T-cell (primary cell): ENCODE measurements at places on chromosomes 5 and 9.

GRCh38 chr5:148352696-148353095, 17.3 kb downstream of the SPINK9 start:
- DNase-seq: no peak

DNA sequence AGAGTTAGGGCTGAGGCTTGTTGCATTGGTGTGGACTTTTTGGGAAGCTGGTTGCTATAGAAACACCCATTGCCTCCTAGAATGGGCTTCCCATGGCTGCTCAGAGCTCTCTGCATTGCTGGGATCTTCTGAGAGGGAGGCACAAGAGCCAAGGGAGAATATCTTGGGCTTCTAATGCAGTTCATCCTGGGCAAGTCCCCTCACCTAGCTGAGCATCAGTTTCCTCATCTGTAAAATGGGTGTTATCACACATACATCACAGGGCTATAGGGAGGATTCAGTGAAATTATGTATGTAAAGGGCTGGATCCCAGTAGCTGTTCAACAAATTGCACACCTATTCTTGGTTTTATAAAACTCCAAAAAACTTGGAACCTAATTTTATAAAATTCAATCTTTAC, 106.1 kb upstream of the ALDH1B1 start:
- no peak for DNase-seq

- DNase-seq: peak; percentile 37
These were observed 27.1 kb upstream of the MYORG start for GRCh38 chr9:34403554-34404380.

GRCh38 chr5:111755942-111756381, 1.0 kb downstream of the NREP start:
- no peak for DNase-seq

DNA sequence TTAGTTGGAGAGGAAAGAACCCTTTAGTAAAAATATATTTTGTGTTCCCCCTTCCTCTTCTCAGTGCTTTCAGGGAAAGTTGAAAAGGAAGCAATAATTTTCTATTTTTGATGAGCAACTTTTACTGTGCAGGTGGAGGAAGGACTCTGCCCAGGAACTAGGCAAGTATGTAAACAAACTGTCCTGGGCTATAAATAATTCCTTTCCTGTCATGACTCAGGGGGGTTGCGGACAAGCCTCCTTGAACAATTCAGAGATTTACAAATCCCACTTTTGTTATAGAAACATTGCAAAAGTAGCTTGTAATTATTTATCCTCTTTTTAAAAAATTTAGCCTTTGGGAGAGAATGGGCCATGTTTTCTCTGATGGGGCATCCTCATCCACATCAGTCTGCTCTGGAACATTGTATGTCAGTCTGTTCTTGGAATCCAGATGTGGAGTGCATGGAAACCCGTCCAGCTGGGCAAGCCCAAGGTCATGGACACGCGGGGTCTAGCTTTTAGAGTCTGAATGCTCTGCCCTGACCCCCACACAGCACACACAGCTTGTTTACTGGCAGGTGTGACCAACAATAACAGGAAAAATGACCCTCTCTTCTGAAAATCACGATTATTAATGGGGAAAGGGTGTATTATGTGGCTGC, 127.6 kb downstream of the GADD45G start:
- DNase-seq: no peak

DNA sequence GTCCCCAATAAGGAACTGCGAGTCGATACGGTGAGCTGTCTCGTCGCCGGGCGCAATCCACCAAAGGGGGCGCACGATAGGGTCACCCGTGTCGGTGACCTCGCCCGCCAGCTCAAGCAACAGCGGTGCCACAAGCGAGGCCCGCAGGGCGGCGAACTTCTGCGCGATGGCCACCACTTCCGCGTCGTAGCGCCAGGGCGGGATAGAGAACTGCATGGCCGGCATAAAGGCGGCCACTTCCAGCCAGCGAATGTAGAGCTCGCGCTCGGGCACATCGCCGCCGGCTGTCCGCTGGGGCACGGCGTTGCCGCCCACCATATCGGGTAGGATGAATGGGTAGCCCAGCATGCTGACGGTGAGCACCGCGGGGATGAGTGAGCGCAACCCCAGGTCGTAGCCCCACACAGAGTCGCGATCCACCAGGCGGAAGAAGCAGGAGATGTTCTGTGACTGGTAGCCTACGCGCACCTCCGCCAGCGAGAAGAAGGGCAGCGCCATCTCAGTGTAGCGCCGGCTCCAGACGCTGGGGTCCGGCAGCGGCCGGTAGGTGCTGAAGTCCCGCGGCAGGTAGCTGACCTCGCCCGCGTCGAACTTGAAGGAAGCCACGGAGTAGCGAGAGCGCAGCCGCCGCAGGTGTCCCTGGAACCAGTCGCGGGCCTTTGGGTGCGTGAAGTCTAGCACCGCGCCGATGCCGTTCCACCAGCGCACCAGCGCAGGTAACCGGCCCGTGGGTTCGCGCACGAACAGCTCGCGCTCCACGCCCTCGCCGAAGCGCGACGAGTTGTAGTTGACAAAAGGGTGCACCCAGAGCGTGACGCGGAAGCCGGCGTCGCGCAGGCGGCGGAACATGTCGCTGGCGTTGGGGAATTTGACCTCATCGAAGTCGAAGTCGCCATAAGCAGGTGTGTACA, 5.5 kb downstream of the MYORG start:
- no peak for DNase-seq

DNA sequence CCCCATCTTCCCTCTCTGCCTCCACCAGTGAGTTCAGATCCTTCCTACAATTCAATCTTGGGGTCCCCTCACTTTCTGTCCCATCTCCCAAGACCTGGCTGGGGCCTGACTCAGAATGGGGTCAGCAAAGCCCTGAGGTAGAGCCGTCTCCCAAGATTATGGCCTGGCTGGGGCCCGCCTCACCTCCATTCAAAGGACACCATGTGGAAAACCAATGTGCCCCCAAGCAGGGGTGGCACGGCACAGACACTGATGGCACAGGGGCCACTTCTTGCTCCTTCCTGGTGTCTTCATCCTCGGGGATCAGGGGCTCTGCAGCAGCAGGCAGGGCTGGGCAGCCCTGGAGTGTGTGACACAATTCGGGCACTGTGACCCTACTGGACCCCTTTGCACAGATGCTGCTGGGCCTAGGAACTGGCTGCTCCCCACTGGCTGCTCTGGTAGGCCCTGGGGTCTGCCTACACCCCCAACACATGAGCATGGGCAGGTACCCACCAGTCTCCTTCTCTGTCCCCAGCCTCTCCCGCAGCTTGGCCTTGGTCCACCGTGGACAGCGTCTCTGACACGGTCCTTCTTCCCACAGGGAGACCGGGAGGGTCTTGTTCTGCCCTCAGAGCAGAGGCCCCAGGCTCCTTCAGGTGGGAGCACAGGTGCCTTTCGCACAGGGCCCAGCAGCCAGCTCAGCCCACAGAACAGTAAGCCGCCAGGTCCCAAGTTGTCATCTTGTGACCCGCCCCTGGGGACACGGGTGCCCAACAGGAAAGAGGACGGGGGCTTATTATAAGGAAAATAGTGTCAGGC, 89.5 kb downstream of the ADAMTS2 start:
- DNase-seq: no peak

GRCh38 chr9:102225841-102226441, 487.5 kb upstream of the GRIN3A start:
- DNase-seq: no peak

DNA sequence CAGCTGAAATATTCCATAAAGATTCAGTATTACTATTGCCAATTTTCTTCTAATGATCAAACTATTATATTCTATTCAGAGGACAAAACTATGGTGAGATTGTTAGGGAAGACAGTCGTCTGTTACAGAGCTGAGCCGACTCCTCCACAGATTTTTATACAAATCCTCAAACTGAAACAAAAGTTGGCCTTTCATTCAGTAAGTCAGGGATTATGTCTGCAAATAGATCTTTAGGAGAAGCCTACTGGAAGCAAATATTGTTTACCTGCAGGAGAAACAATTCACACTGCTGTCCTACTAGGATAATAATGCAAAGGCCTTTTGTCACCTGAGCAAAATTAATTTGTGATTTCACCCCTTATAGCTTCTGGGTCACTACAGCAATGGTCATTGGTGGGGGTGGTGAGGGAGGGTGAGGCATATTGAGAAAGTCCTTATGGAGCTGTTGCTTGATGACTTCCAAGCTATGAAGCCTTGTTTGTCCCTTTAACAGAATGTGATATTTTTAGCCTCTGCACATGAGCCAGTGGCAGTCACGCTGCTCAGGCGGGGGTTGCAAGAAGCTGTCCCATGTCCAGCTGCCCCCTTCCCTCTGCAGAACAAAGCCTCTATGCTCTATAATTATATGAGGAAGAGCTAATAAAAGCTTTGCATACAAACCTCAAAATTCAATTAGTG, 200.5 kb upstream of the KLF9 start:
- no peak for DNase-seq

DNA sequence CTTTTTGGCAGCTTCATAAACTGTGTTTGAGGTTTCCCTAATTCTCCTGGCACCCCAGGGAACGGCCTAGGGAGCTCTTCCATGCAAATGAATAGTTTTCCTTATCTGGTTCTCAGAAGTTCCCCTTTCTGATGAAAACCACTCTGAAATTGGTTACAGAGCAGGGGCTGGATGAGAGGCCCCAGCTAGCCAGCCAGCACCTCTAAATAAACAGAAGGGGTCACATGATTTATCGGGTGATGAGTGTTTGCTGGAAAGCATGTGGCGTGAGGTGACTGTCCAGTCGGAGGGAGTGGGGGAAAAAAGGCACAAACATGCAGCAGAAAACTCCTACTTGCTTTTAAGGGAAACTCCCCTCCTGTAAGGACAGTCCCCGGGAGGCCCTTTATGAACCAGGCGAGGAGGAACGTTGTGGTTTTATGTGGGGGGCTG, 261.2 kb upstream of the ANKRD55 start:
- no peak for DNase-seq

DNA sequence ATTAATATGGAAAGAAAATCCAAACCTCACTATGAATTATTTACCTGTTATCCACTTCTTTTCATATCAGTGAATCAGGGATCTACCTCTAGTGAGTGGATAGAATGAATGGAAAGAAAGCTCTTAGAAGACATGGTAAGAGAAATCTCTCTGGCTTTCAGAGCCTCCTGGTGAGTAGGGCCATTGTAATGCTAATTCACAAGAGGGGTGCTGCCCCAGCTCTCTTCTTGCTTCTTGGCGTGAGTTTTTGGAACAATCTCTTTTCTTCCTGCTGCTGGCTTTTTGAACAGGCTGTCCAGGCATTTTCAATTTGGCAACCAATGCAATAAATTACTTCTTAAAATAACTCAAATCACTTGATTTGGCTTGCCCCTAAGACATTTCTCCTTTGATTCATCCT, 49.9 kb upstream of the KCNN2 start:
- no peak for DNase-seq

- DNase-seq: no peak
These were observed 3.0 kb upstream of the WNK2 start for GRCh38 chr9:93180938-93181337.

- DNase-seq: no peak
These were observed 63.5 kb upstream of the MOCS2 start for GRCh38 chr5:53173083-53173482.

- DNase-seq: no peak
These were observed 12.6 kb downstream of the DNM1 start for GRCh38 chr9:128215491-128216409.

DNA sequence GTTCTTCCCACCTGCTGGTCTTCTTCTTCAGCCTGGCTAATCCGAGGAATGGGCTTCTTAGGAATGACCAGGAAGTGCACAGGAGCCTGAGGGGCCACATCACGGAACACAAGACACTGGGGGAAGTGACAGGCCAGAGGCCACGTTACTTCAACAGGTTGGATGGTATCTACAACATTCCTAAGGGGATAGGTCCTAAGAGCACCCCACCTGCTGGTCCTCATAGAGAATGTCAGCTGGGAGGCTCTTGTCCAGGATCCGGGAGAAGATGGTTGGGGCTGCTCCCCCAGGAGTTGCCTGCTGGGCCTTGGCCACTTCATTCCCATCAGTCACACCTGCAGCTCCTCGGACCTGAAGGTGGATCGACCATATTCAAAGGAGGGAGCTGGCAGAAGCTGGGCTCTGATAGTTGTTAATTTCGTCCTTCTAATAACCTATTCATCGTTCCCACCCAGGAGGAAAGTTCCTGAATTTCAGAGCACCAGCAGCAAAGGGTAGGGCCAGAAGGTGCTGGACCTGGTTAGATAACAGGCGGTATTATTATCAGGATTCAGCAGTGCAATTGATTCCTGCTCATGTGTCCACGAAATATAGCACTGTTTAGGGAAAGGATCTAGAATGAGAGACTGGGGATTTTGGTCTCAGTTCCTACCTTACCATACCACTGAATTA, 1.3 kb downstream of the HINT2 start:
- DNase-seq: no peak

DNA sequence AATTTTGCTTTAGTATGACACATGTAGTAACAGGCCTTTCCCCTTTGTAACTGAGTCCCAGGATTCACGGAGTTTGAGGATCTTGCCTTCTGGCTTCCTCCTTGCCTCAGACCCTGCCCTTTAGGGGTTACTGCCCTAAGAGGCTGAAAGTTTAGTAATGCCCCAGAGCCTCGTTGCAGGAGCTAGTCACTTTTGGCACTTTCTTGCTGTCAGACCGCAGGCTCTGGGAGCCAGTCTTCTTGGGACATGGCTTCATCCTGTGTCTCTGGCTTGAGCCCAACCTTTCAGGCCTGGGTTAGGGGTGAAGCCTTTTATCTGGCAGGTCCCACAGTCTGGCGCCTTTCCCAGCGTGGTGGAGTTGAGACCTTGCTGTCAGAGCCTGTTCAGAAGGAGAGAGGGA, 185.6 kb upstream of the DMRT1 start:
- no peak for DNase-seq

- no peak for DNase-seq
These were observed 79.2 kb upstream of the UBTD2 start for GRCh38 chr5:172362755-172363154.

- no peak for DNase-seq
These were observed 15.8 kb downstream of the BTF3 start for GRCh38 chr5:73513996-73514395.

DNA sequence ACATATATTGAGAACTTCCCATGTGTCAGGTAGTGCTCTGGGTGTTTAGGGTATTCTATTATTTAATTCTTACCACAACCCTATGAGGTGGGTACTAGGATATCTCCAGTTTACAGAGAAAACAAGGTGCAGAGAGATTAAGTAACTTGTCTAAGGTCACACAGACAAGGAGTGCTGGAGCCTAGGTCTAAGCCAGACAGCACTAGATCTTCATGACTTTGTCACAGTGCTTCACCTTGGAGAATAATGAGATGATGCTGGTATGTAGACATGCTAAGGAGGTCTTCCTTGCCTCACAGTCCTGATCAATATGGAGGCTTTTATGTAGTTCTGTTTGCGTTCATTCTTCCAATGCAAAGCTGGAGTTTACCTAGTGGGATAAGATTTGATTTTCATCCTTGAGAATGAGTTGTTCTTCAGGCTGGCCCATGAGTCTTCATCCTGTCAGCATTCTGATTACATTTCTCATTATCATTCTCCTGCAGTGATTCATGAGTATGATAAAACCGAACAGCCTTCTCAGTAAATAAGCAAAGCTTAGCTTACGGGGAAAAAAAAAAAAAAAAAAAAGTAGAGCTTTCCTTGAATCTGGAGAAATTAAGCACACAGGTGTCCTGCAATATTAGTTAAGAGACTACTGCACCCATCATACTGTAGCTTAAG, 176.3 kb downstream of the C9orf152 start:
- no peak for DNase-seq
